ENCODE measurements at places on chromosomes 3 and 15. TPM values are rescaled to one million over a fixed set of nuclear protein-coding genes. Genes with fewer than 3 reads are reported as not detected.
A peak's percentile ranks its signal among the peaks of the same experiment; 100 is the strongest.

- DNase-seq, result no peak
- H3K27ac ChIP-seq, result peak overlapping the region; percentile 58
- peaks cover 9% of the 10 kb centered on the region for H3K36me3 ChIP-seq
- no peaks in the 10 kb centered on the region for H3K27me3 ChIP-seq
These were observed 50.5 kb upstream of the GK5 start for GRCh38 chr3:142275856-142276255.

- H3K4me3 ChIP-seq, result no peak overlapping the region
- peaks cover 47% of the 10 kb centered on the region for H3K4me1 ChIP-seq
- H3K36me3 ChIP-seq, result peaks cover 55% of the 10 kb centered on the region
- peak overlapping the region; percentile 71 for H3K27ac ChIP-seq
- DNase-seq, result peak; percentile 19
- H3K27me3 ChIP-seq, result no peaks in the 10 kb centered on the region
These were observed 51.8 kb downstream of the CMTM7 start for GRCh38 chr3:32443478-32443877.

DNA sequence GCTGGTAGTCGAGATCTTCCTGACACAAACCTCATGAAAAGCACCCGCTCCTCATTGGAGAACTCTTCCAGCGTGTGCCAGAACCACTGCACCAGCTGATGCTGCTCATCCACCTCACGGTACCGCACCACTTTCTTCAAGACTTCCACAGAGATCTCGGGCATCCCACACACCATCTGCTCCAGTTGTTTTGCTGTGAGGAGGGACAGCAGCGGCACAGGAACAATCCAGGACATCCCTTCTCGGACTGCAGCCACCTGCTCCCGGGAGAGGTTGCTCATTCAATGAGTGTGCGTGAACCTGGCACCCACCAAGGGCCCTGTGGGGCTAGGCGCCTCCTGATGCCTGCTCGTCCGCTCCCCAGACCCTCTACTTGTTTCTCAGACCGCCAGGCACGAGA lies 15.1 kb downstream of the FBXL22 start:
- no peak overlapping the region for H3K27ac ChIP-seq
- no peaks in the 10 kb centered on the region for H3K27me3 ChIP-seq

DNA sequence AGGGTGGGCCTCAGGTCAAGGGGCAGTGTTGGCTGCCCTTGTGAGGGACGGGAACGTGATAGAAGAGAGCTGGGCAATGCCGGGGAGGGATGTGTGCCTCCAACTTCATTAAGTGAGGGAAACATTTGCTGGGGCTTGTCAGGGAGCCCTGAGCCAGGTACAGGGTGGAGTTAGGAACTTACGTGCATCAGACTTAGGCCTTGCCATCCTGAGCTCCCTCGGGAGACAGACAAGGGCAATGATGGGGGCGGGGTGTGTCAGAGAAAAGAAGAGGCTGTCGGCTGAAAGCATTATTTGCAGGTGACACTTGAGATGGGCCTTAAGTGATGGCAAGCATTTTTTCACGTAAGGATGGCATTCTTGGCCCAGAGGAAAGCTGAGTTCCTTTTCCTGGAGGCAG lies 1.6 kb downstream of the FAM131A start:
- H3K4me1 ChIP-seq, result peaks cover 32% of the 10 kb centered on the region
- no peak overlapping the region for H3K27ac ChIP-seq
- H3K27me3 ChIP-seq, result no peaks in the 10 kb centered on the region
- no peak overlapping the region for H3K4me3 ChIP-seq
- no peak for DNase-seq
- H3K36me3 ChIP-seq, result peaks cover 5% of the 10 kb centered on the region

- H3K4me1 ChIP-seq, result no peaks in the 10 kb centered on the region
- H3K27me3 ChIP-seq, result no peaks in the 10 kb centered on the region
- no peak overlapping the region for H3K27ac ChIP-seq
- no peak for DNase-seq
These were observed 391.4 kb downstream of the KCNH8 start for GRCh38 chr3:19539518-19540392.

DNA sequence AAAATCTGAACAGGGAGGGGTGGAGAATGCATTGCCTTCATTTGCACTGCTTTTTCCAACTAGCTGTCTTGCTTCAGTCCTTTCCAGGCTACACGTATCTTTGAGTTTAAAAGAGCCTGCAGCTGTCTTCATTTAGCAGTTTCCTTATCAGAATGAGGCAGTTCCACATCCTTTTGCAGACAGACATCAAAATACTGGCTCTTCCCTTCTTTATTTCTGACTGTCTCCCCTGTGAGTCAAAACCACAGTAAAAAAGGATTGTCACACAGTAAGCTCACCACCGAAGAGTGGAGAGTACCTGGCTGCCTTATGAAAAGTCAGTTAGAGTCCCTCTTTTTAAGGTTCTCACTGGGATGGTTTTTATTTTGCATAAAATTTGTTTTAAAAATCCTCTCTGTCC lies 205.5 kb upstream of the CD96 start:
- H3K27ac ChIP-seq, result no peak overlapping the region
- H3K4me1 ChIP-seq, result peaks cover 23% of the 10 kb centered on the region
- H3K36me3 ChIP-seq, result peaks cover 6% of the 10 kb centered on the region
- H3K4me3 ChIP-seq, result no peak overlapping the region
- no peak for DNase-seq

DNA sequence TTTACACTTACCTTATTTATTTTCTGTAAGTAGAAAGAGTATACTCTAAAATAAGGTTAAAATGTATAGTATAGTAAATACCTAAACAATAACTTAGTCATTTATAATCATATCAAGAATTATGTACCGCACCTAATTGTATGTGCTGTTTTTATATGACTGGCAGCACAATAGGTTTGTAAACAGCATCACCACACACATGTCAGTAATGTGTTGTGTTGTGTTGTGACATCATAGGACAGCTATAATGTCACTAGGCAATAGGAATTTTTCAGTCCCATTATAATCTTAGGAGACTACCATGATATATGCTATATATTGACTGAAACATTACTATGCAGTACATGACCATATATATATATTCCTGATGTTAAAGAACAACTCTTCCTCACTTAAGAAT lies 99.9 kb upstream of the CNTN4 start:
- H3K4me1 ChIP-seq, result no peaks in the 10 kb centered on the region
- no peaks in the 10 kb centered on the region for H3K27me3 ChIP-seq
- no peak overlapping the region for H3K4me3 ChIP-seq
- H3K36me3 ChIP-seq, result no peaks in the 10 kb centered on the region
- no peak for DNase-seq
- H3K27ac ChIP-seq, result no peak overlapping the region

GRCh38 chr3:45932112-45932511 lies 11.2 kb upstream of the CXCR6 start:
- no peak overlapping the region for H3K27ac ChIP-seq
- no peak overlapping the region for H3K4me3 ChIP-seq
- peaks cover 3% of the 10 kb centered on the region for H3K4me1 ChIP-seq
- H3K27me3 ChIP-seq, result no peaks in the 10 kb centered on the region
- no peak for DNase-seq

DNA sequence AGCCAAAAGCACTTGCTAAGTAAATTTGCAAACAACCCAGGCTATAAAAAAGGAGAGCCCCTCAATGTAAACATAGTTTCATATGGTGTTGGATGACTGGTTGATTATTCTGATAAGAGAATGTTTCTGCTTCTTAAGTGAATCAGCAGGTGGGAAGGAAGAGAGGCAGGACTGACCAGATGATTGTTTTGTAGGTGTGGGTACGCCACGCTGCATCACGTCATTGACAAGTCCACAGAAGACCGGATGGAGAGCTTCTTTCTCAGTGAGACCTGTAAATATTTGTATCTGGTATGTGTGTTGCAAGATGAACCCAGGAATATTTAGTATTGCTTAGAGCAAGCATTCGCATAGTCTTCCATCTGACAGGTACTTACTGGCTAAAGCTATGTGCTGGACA lies 23.4 kb downstream of the EDEM1 start:
- H3K4me3 ChIP-seq, result no peak overlapping the region
- peaks cover 77% of the 10 kb centered on the region for H3K36me3 ChIP-seq
- H3K27ac ChIP-seq, result no peak overlapping the region
- H3K27me3 ChIP-seq, result no peaks in the 10 kb centered on the region

DNA sequence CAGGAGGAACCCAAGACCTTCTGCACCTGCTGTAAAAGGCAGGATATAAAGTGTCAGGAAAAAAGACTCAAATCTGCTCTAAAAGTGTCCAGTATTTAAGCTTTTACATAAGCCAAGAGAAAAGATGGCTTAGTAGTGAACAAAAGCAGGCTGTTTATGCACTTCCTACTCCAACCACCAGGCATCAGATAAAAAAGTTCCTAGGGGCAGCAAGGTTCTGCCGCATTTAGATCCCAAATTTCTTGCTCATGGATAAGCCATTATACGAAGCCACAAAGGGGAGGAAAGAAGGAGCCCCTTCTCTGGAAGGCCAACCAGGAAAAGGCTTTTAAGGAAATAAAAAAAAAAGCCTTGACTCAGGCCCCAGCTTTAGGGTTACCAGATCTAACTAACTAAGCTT lies 10.6 kb upstream of the SLC9C1 start:
- H3K27me3 ChIP-seq, result no peaks in the 10 kb centered on the region
- no peak overlapping the region for H3K27ac ChIP-seq
- H3K4me1 ChIP-seq, result no peaks in the 10 kb centered on the region
- H3K4me3 ChIP-seq, result no peak overlapping the region
- no peaks in the 10 kb centered on the region for H3K36me3 ChIP-seq

- DNase-seq, result peak; percentile 61
- H3K27me3 ChIP-seq, result peaks cover 9% of the 10 kb centered on the region
- peaks cover 25% of the 10 kb centered on the region for H3K4me1 ChIP-seq
- peak overlapping the region; percentile 48 for H3K4me3 ChIP-seq
These were observed 97.6 kb downstream of the FRMD4B start for GRCh38 chr3:69288161-69288895.

- H3K27me3 ChIP-seq, result peaks cover 7% of the 10 kb centered on the region
- no peak overlapping the region for H3K27ac ChIP-seq
- no peak for DNase-seq
- peaks cover 12% of the 10 kb centered on the region for H3K4me1 ChIP-seq
- no peaks in the 10 kb centered on the region for H3K36me3 ChIP-seq
- H3K4me3 ChIP-seq, result no peak overlapping the region
These were observed 40.3 kb upstream of the NDUFB4 start for GRCh38 chr3:120555657-120556509.

- DNase-seq, result no peak
- no peaks in the 10 kb centered on the region for H3K36me3 ChIP-seq
- H3K4me1 ChIP-seq, result no peaks in the 10 kb centered on the region
- H3K4me3 ChIP-seq, result no peak overlapping the region
- H3K27me3 ChIP-seq, result no peaks in the 10 kb centered on the region
- H3K27ac ChIP-seq, result no peak overlapping the region
These were observed 106.9 kb upstream of the CD96 start for GRCh38 chr3:111434941-111435622.

DNA sequence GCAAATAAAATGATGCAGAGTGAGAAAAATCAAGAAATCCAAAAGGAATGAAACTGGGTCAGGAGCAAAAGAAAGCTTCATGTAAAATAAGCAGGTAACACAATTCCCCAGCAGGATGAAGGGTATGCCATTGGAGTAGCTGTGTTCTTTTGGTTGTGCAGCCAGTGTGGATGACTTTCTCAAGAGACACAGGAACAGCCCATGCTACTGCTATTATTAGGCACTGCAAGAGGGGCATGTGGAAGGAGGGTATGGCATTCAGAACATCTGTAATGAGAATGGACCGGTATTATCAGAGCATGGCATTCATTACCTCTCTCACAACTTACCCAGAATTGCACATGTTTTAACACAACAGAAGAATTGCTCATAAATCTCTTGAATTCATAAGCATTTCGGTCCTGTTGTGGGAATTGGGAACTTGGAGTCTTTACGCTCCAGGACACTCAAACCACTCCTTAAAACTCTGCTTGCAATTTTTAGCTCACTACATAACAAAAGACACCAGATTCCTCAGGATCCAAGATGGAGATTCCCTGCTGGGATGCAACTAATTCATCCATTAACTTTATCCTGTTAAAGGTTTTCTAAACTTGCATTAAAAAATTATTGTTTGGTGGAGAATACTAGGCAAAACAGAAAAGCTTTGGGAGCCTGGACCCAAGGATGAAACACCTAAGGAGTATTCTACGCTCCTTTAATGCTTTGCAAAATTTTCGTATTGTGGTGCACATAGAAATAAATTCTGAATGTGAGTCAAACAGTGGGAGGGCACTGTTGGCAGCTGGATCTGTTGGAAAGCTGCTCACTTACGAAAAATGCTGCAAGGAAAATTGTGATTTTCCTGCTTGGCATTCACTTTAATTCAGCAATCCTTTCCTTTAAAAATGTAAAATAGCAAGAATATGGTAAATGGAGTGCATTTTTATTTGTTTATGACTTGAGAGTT lies 34.6 kb upstream of the CDIN1 start:
- H3K36me3 ChIP-seq, result no peaks in the 10 kb centered on the region
- no peak overlapping the region for H3K27ac ChIP-seq
- no peak for DNase-seq
- H3K4me3 ChIP-seq, result no peak overlapping the region
- H3K27me3 ChIP-seq, result peaks cover 9% of the 10 kb centered on the region
- H3K4me1 ChIP-seq, result no peaks in the 10 kb centered on the region

- H3K27me3 ChIP-seq, result no peaks in the 10 kb centered on the region
- no peak overlapping the region for H3K4me3 ChIP-seq
- no peak for DNase-seq
- no peaks in the 10 kb centered on the region for H3K4me1 ChIP-seq
- H3K27ac ChIP-seq, result no peak overlapping the region
- no peaks in the 10 kb centered on the region for H3K36me3 ChIP-seq
These were observed 36.2 kb upstream of the COL6A6 start for GRCh38 chr3:130480736-130481135.

GRCh38 chr3:187648177-187648576 lies 22.0 kb downstream of the SST start:
- H3K36me3 ChIP-seq, result no peaks in the 10 kb centered on the region
- peaks cover 5% of the 10 kb centered on the region for H3K4me1 ChIP-seq
- H3K27ac ChIP-seq, result no peak overlapping the region
- DNase-seq, result no peak

DNA sequence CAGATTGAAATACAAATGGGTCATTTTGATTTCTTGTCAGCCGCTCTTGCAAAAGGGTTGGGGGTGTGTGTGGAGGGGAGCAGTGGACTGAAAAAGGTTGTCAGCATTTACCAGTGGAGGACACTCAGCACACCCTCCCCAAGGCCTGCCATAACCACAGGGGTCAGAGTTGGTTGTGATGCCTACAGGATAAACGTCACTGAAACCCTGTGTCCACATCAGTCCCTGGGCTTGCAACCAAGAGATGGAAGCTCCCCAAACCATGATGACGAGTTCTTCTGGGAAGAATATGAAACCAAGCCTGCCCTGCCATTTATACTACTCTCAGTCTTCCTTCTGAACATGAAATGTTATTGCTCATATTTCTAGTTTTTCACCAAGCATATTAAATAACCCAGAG lies 54.0 kb upstream of the UMPS start:
- DNase-seq, result no peak
- peaks cover 5% of the 10 kb centered on the region for H3K27me3 ChIP-seq
- H3K36me3 ChIP-seq, result peaks cover under 1% of the 10 kb centered on the region
- peaks cover 6% of the 10 kb centered on the region for H3K4me1 ChIP-seq
- H3K27ac ChIP-seq, result no peak overlapping the region

GRCh38 chr15:51313074-51313393 lies 25.4 kb downstream of the CYP19A1 start:
- no peak overlapping the region for H3K27ac ChIP-seq
- H3K4me3 ChIP-seq, result no peak overlapping the region
- no peaks in the 10 kb centered on the region for H3K4me1 ChIP-seq
- DNase-seq, result no peak
- no peaks in the 10 kb centered on the region for H3K36me3 ChIP-seq
- peaks cover 24% of the 10 kb centered on the region for H3K27me3 ChIP-seq

- H3K27me3 ChIP-seq, result no peaks in the 10 kb centered on the region
- H3K27ac ChIP-seq, result no peak overlapping the region
- DNase-seq, result no peak
- H3K4me1 ChIP-seq, result no peaks in the 10 kb centered on the region
These were observed 173.6 kb downstream of the PTPRG start for GRCh38 chr3:61734749-61735686.

GRCh38 chr3:13715961-13716360 lies 163.9 kb downstream of the WNT7A start:
- H3K27ac ChIP-seq, result no peak overlapping the region
- H3K27me3 ChIP-seq, result no peaks in the 10 kb centered on the region
- DNase-seq, result peak; percentile 30
- no peak overlapping the region for H3K4me3 ChIP-seq
- no peaks in the 10 kb centered on the region for H3K36me3 ChIP-seq

ADGRG7 gene
- total RNA-seq, result not detected
